ENCODE measurements at places on chromosomes 13 and 19. TPM values are rescaled to one million over a fixed set of nuclear protein-coding genes. Genes with fewer than 3 reads are reported as not detected.

The TRPM4 gene
- 21.0 TPM for total RNA-seq

The RANBP3 gene
- 28.8 TPM for total RNA-seq

The LRG1 gene
- 1,334 TPM for total RNA-seq

DNA sequence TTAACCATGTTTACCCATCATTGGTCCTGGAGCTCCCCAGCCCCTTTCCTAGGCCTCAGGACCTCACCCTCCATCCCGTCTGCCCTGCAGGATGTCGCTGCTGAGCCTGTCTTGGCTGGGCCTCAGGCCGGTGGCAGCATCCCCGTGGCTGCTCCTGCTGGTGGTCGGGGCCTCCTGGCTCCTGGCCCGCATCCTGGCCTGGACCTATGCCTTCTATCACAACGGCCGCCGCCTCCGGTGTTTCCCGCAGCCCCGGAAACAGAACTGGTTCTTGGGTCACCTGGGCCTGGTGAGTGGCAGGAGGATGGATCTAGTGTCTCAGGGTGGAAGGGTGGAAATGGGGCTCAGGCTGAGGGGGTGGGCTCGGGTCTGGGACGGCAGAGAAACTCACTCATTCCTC lies 508 bp downstream of the CYP4F8 start:
- H3K36me3 ChIP-seq: no peaks in the 10 kb centered on the region
- H3K27ac ChIP-seq: no peak overlapping the region
- no peaks in the 10 kb centered on the region for H3K27me3 ChIP-seq
- no peak for DNase-seq
- H3K4me3 ChIP-seq: no peak overlapping the region

The MBNL2 gene
- 119 TPM for total RNA-seq

The ZNF677 gene
- 1.4 TPM for total RNA-seq

The NLRP9 gene
- not detected for total RNA-seq

DNA sequence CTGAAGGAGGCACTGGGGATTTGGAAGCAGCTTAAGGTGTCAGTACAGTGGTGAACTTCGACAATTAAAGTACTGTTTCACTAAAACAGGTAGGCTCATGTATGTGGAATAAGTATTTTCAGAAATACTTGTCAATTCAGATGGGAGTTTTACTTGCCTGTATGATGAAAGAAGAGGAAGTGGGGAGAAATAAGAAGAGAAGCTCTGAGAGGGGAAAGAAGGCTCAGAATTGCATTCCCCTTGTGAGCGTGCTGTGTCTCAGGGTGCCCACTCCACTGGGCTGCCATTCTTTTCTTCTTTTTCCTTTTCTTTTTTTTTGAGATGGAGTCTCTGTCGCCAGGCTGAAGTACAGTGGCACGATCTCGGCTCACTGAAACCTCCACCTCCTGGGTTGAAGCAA lies 38.6 kb upstream of the RNF17 start:
- H3K4me1 ChIP-seq: no peaks in the 10 kb centered on the region
- no peak for DNase-seq
- H3K27me3 ChIP-seq: no peaks in the 10 kb centered on the region
- H3K36me3 ChIP-seq: no peaks in the 10 kb centered on the region
- H3K4me3 ChIP-seq: no peak overlapping the region

DNA sequence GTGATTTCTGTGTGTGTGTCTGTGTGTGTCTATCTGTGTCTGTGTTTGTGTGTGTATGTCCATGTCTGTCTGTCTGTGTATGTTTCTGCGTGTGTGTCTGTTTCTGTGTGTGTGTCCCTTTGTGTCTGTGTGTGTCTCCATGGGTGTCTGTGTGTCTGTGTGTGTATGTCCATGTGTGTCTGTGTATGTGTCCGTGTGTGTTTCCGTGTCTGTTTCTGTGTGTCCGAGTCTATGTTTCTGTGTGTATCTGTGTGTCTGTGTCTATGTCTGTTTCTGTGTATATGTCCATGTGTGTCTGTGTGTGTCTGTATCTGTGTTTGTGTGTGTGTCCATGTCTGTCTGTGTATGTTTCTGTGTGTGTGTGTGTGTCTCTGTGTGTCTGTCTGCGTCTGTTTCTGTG lies 276.3 kb upstream of the SOX1 start:
- H3K4me3 ChIP-seq: no peak overlapping the region
- DNase-seq: no peak
- H3K36me3 ChIP-seq: no peaks in the 10 kb centered on the region
- H3K27ac ChIP-seq: no peak overlapping the region

GRCh38 chr19:1799695-1800342 lies 12.3 kb downstream of the ATP8B3 start:
- no peak overlapping the region for H3K4me3 ChIP-seq
- no peaks in the 10 kb centered on the region for H3K4me1 ChIP-seq
- H3K36me3 ChIP-seq: no peaks in the 10 kb centered on the region
- H3K27ac ChIP-seq: no peak overlapping the region
- no peak for DNase-seq

The RXFP2 gene
- total RNA-seq: not detected

The LSM14A gene
- 53.3 TPM for total RNA-seq

DNA sequence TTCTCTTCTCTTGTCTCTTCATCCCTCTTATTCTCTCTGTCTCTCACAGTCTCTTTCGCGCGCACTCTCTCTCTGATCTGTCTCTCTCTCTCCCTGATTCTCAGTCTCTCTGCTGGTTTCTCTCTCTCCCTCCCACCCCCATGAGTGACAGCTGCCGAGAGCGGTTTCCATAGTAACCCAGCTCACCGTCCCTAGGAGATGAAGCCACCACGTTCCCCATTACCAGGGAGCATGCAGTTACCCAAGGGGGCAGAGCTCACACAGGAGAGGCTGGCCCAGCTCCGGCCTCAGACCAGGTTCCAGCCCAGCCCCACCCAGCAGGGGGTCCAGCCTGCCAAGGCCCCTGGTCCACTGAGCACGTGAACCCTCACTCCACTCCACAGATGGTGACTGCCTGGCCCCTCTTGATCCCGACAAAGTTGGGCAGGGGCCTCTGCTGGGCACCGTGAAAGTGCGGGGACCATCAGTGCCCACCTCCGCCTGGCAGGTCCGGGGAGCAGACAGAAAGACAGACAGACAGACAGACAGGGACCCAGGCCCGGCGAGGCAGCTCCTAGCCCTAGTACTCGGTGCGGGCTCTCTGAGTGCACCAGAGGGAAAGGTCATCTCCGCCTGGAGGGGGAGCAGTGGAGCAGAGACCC lies 50.6 kb downstream of the CELF5 start:
- no peak overlapping the region for H3K4me3 ChIP-seq
- DNase-seq: no peak
- peaks cover under 1% of the 10 kb centered on the region for H3K27me3 ChIP-seq
- H3K36me3 ChIP-seq: no peaks in the 10 kb centered on the region
